GM20000 (cell line): ENCODE measurements at places on chromosomes 1 and 21.

GRCh38 chr1:172533513-172534151 is 682 bp downstream of the SUCO start:
- DNase-seq: no peak

DNA sequence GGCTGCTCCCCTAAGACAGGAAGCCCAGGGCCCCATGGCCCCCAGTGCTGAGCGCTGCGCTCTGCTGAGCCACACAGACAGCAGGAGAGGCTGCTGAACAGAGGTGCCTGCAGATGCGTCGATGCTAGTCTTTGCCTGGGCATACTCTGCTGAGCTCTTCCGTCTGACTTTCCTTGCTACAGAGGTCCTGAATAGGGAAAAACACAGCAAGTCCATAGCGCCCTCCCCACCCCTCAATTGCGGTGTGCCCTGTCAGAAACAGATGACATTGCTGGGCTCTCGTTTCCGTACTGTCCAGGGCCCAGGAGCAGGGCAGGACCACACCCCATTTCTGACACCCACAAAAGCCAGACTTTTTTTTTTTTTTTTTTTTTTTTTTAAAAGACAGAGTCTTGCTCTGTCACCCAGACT is 252.5 kb downstream of the SDCCAG8 start:
- DNase-seq: peak; percentile 48

GRCh38 chr1:208158640-208159554 is 85.3 kb downstream of the PLXNA2 start:
- DNase-seq: no peak

- no peak for DNase-seq
Measured at GRCh38 chr1:156386134-156386901, 17.3 kb downstream of the RHBG start.

- no peak for DNase-seq
Measured at GRCh38 chr1:211843507-211844298, 13.1 kb upstream of the LPGAT1 start.

- DNase-seq: no peak
Measured at GRCh38 chr1:36968730-36969129, 65.6 kb downstream of the GRIK3 start.

DNA sequence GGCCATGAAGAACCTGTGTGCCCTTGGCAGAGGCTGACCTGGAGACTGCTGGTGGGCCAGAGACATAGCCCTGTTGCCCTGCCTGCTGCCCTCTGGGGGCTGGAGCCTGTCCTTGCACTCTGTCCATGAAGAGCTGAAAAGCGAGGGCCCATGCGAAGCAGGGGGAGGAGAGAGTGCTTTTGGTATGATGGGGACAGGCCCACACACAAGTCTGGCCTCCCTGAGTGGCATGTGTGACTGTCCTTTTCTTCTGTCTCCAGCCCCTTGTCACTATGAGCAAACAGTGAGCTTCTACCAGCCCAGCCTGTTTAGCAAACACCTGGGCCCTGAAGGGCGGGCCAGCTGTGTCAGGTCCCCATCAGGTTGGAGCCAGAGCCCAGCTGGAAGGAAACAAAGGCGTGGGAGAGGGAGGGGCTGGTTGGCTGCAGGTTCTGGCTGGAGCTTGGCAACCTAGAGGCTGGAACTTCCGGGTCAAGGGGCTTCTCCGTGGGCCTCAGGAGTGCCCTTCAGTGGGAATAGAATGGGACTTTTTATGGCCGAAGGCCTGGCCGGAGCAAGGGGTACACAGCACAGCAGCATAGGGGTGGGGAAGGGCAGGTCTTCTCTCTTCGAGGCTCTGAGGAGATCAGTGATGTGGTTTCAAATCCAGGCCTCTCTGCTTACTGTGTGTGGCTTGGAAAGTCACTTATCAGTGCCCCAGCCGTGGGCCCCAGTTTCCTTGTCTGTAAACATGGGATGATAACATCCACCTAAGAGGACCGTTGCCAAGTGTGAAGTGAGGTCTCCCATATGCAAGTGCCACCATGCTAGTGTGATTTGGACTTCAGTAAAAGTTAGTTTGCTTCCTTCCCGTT is 14.3 kb downstream of the QSOX1 start:
- peak; percentile 63 for DNase-seq

DNA sequence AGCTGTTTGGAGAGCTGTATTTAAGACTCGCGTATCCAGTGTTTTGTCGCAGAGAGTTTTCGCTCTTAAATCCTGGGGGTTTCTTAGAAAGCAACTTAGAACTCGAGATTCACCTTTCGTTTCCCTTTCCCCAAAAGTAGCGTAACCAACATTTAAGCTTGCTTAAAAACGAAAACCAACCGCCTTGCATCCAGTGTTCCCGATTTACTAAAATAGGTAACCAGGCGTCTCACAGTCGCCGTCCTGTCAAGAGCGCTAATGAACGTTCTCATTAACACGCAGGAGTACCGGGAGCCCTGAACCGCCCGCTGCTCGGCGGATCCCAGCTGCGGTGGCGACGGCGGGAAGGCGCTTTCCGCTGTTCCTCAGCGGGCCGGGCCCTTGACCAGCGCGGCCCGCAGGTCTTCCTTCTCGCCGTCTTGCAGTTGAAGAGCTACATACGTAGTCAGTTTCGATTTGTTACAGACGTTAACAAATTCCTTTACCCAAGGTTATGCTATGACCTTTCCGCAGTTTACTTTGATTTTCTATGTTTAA is 1.9 kb downstream of the OLIG1 start:
- peak; percentile 38 for DNase-seq

DNA sequence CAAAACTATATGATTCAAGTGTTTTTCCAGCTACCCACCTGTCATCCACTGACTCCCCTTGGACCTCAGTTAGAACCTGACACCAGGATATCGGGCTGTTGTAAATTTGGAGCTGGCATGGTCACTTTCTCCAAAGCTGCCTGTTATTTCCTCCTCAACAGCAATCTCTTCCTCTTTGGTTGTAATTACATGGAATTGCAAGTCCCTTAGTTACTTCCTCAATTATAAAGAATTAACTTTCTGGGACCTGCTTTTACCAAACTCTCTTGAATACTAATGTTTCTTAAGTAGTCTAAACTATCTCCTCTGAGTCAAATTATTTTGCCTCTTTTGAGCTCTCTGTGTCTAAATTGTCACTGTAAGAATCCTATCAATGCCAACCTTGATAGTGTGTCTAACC is 150.3 kb upstream of the SGIP1 start:
- no peak for DNase-seq

DNA sequence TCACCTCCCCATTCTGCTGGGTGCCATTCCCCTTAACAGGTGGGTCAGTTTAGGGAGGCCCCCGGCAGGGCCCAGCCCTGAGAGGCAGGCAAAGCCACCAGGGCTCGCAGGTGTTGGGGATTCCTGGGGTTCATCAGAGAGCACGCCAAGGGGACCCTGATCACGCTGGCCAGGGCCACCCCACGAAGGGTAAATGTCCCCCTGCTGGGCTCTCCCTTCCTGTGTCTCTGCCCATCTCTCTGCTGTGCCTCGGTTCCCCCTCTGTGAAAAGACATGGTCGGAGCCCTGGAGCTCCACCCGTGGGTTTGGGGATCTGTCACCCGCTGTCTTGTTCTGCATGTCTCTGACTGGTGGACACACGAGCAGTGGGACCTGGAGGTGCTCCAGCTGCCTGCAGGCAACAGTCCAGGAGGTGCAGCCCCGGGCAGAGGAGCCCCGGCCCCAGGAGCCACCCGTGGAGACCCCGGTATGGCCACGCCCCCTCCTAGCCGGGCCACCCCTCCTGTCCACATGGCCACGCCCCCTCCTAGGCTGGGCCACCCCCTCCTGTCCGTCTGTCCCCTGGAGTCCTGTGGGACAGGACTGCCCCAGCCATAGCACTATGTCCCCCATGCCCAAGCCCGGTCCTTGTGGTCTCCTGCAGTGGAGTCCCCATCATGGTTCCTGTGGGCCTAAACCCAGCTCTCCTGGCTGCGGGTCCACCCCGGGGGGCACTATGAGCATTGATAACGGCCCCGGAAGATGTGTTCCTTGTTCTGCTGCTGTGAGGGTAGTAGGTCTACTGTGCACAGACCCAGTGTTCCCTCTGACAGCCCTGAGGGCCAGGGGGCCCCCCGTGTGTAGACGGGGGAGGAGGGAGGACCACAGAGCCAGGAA is 6.5 kb downstream of the AIRE start:
- DNase-seq: no peak

GRCh38 chr1:91831132-91831930 is 54.6 kb downstream of the TGFBR3 start:
- DNase-seq: no peak

DNA sequence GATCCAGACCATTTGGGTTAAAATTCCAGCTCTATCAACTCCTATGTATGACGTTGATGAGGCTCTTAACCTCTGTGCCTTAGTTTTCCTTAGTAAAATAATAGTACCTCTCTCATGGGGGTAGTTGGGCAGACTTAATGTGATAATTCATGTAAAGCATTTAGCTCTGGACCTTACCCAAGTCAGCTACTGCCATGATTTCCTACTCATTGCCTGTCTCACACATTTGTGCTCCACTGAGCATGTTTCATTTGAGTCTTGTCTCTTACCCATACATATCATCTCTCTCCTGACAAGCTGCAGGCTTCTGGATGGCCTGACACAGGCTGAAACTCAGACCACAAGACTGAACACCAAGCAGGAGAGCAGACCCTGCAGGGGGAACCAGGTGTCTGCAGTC is 77.7 kb upstream of the ZBTB40 start:
- DNase-seq: no peak

DNA sequence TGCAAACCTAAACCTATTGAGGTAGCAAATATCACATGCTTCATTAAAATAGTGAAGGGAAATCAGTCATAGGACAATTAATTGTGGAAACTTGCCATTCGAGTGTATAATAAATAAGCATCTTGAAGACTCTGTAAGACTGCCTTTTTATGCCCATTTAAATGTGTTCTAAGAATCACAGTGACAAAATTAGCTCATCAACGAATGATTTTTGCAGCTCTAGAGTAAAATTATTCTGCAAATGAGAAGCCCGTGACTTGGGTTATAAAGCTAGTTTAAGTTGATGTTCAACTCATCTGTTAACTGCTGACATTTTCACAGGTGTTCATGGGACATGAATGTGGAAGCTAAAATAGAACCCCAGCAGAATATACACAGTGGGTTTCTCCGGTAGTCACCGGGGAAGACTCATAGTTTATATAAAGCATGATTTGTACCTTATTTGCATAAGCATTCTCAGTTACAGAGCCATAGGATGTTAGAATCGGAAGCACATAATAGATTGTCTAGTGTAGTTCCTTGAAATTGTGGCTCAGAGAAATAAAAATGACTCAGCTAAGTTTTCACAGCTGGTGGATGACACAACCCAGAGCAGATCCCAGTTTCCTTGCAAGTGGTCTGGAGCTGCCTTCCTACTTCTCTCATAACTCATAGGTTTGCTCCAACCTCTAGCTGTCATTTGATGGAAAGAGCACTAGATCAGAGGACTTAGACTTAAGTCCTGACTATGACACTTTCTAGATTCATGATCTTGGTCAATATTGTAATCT is 107.3 kb downstream of the UCHL5 start:
- DNase-seq: peak; percentile 10

DNA sequence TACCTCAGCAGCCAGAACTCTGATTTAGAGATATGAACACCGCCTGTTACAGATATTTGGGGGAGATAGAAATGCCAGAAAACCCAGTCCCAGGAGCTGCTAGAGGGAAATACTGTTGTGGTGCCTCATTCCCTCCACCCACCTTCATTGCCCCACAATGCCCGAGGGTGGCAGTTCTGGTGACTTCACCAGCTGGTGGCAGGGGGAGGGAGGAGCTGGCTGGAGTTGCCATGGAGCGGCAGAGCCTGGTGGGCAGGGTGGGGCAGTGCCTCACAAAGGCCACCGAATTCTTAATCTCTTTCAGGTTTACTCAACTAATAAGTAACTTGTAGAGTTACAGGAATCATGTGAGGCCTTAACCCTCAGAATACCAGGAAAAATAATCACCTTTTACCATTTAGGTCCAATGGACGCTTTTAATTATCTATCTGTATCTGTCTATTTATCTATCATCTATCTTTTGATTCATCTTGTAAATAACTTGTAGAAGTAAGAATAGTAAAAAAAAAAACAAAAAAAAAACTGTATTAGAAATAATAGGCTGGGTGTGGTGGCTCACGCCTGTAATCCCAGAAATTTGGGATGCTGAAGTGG is 11.7 kb upstream of the S100A11 start:
- DNase-seq: no peak

DNA sequence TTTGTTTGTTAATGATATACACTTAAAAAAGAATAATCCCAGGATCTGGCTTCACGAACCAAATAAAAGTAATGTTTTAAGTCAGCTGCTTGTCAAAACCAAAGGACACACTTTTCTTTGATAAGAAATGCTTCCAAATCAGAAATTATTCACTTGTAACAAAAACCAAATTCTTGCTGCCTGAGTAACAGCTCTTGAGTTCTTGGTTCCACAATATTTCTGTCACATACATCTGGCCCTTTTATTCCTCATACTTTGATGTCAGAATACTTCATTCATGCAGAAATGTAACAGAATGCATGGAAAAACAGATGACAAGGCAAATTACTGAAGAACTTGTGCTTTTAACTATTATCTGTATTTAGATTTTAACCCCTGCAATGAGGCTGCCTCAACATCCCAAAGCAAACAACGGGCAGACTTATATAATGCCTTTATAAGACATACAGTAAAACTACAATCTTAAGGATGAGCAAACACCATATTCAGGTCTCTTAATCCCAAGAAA is 1.5 kb downstream of the VAMP4 start:
- no peak for DNase-seq

GRCh38 chr1:186618401-186619170 is 61.6 kb downstream of the PTGS2 start:
- DNase-seq: peak; percentile 72

DNA sequence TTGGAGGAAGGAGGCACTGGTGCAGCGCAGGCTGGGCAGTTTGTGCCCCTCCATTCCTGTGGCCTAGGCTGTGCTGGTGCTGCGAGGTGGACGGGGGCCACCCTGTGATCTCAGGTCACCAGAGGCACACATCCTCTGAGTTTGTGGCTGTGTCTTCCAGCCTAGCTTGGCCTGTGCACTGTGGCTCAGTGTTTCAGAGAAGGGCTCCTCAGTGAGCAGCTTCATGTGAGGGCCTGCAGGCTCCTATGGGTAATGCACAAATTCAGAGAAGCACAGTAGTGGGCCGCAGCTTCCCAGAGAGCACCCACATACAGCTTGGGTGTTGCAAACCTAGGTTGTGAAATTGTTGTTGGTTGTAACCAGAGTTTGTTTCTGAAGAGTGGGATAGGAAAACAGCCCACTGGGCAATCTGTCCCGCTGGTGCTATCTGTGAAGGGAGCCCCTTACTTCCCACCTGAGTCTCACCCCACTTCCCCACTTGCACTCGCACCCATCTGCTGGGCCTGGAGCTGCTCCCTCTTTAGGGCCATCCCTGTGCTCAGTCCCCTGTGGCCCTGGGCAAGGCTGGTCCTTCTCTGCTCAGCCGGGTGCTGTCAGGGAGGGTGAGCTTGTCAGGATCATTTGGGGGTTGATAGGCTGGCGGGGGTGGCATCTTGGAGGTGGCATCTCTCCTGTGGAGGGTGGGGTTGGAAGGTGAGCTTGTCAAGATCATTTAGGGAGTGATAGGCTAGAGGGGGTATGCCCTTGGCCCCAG is 30.2 kb downstream of the SNAP47 start:
- no peak for DNase-seq

DNA sequence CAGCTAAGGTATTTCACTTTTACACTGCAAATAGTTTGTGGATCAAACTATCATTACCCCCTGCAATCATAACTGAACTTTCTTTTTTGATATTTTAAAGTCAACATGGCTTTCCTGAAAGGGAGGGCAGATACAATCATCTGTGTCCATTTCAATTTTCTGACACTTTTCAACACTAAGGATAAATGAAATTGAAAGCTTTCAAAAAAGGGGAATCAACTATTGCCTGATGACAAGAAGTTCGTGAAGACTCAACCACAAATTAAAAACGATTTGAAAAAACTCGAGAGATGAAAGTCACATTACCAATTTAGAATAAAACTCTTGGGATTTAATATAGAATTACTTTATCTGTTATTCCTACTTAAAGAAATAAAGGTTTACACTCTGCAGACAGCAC is 11.7 kb downstream of the SRSF4 start:
- no peak for DNase-seq
